ENCODE measurements at places on chromosomes 12 and 14. TPM values are rescaled to one million over a fixed set of nuclear protein-coding genes. Genes with fewer than 3 reads are reported as not detected.

DNA sequence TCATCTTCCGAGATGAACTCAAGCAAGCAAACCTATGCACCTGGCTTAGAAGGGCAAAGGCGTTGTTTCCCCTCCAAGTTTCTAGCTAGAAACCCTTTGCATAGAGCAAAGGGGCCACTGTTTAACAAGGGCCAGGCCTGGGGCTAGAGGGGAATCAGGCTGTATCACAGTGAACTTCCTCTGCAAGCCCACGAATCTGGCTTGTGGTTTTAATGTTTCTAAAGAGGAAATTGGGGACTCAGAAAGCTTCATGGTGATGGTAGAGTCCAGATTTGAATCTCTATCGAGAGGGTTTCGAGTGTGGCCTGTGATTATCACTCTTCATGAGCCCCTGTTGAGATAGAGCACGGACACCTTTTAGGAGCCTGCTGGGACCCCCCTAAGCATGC, 189.9 kb downstream of the VRK1 start:
- no peaks in the 10 kb centered on the region for H3K36me3 ChIP-seq
- no peak overlapping the region for H3K27ac ChIP-seq
- DNase-seq = no peak
- H3K4me3 ChIP-seq = no peak overlapping the region

GRCh38 chr14:94346841-94347240, 23.7 kb upstream of the SERPINA6 start:
- H3K4me1 ChIP-seq = no peaks in the 10 kb centered on the region
- no peak for DNase-seq
- no peaks in the 10 kb centered on the region for H3K36me3 ChIP-seq

- no peak for DNase-seq
- peaks cover 10% of the 10 kb centered on the region for H3K4me1 ChIP-seq
- H3K36me3 ChIP-seq = peaks cover 19% of the 10 kb centered on the region
- H3K27ac ChIP-seq = no peak overlapping the region
- peak overlapping the region; percentile 54 for H3K4me3 ChIP-seq
Observed at GRCh38 chr12:124395986-124396385, 101.1 kb downstream of the RFLNA start.

GRCh38 chr12:62732861-62733427, 202.0 kb downstream of the PPM1H start:
- DNase-seq = no peak
- H3K4me1 ChIP-seq = peaks cover 25% of the 10 kb centered on the region
- H3K36me3 ChIP-seq = peaks cover 41% of the 10 kb centered on the region
- H3K27ac ChIP-seq = no peak overlapping the region
- H3K27me3 ChIP-seq = peaks cover 3% of the 10 kb centered on the region

GRCh38 chr12:109549613-109550270, 23.6 kb downstream of the MMAB start:
- H3K27me3 ChIP-seq = peaks cover 3% of the 10 kb centered on the region
- H3K27ac ChIP-seq = no peak overlapping the region
- peaks cover 10% of the 10 kb centered on the region for H3K4me1 ChIP-seq

GRCh38 chr14:95452176-95452892, 64.1 kb downstream of the SYNE3 start:
- H3K4me3 ChIP-seq = no peak overlapping the region
- peak; percentile 48 for DNase-seq
- no peaks in the 10 kb centered on the region for H3K4me1 ChIP-seq
- H3K27me3 ChIP-seq = peaks cover 2% of the 10 kb centered on the region
- H3K36me3 ChIP-seq = no peaks in the 10 kb centered on the region
- H3K27ac ChIP-seq = no peak overlapping the region

DNA sequence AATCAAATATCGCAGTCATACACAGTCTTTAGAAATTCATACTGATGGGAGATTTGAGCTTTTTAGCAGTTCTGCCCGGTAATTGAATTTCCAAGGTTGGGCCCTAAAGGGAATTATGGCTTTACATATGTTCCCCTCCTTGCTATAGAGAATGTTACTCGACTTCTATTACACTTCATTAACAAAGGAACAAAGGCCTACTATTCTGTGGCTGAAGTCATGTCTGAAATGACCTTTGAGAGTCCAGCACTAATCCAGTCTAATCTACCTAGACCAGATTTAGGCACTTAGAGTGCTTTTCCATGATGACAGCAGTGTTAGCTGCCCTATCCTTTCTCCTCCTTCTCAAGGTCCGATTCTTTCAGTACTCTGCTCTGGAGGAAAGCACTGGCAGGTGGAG, 305.3 kb downstream of the MED13L start:
- H3K4me3 ChIP-seq = no peak overlapping the region
- no peaks in the 10 kb centered on the region for H3K27me3 ChIP-seq
- H3K27ac ChIP-seq = peak overlapping the region; percentile 38

DNA sequence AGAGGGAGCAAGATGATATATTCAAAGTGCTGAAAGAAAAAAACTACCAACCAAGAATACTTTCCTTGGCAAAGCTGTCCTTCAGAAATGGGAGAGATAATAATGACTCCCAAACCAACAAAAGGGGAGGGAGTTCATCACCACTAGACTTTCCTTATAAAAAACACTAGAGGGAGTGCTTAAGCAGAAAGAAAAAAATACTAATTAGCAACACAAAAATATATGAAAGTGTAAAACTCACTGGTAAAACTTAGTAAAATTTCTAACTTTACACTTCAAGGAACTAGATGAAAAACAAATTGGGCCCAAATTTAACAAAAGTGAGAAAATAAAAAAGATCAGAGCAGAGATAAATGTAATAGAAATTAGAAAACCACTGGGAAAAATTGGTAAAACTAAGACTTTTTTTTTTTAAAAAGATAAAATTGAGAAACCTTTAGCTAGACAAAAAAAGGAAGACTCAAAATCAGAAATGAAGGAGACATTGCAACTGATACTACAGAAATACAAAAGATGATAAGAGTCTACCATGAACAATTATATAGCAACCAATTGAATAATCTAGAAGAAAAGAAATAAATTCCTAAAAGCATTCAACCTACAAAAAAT, 60.4 kb upstream of the FAR2 start:
- no peaks in the 10 kb centered on the region for H3K27me3 ChIP-seq
- H3K27ac ChIP-seq = no peak overlapping the region
- peaks cover 4% of the 10 kb centered on the region for H3K36me3 ChIP-seq

- H3K27ac ChIP-seq = peak overlapping the region; percentile 33
- DNase-seq = no peak
- H3K4me1 ChIP-seq = peaks cover 19% of the 10 kb centered on the region
- no peaks in the 10 kb centered on the region for H3K36me3 ChIP-seq
- peak overlapping the region; percentile 97 for H3K4me3 ChIP-seq
Observed at GRCh38 chr12:24947541-24948419, 1.1 kb downstream of the BCAT1 start.

- no peaks in the 10 kb centered on the region for H3K36me3 ChIP-seq
- DNase-seq = no peak
- no peak overlapping the region for H3K27ac ChIP-seq
- H3K4me3 ChIP-seq = no peak overlapping the region
Observed at GRCh38 chr12:79956896-79957295, 22.0 kb upstream of the PPP1R12A start.

GRCh38 chr12:5073853-5074252, 30.2 kb downstream of the KCNA5 start:
- H3K27ac ChIP-seq = no peak overlapping the region
- H3K4me1 ChIP-seq = no peaks in the 10 kb centered on the region
- peaks cover 3% of the 10 kb centered on the region for H3K27me3 ChIP-seq
- no peaks in the 10 kb centered on the region for H3K36me3 ChIP-seq
- no peak for DNase-seq

DNA sequence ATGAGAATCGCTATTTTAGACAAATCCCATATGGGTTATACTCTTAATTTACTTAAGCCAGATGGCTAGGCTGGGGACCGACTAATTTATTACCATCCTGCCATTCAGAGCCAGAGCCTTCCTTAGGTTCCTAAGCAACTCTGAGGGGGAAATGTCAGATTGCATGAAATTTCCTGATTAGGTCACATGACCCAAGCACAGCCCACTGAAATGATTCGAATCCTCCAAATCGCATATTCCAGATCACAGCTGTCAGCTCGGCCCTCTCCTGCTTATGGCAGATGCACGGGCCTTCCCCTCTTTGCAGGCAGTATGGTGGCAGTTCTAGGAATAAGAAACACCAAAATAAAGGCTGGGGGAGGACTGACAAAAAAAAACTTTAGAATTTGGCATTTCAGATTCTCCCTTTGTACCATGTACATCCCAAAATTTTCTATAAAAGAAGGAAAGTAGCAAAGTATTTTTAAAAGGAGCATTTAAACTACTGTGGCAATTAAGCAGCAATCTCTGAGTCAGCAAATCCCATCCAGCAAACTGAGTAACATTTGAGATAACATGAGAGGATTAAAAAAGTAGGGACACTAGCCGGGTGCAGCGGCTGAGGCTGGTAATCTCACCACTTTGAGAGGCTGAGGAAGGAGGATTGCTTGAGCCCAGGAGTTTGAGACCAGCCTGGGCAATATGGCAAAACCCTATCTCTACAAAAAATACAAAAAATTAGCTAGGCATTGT, 30.5 kb upstream of the NUDT4 start:
- H3K4me3 ChIP-seq = no peak overlapping the region
- H3K27me3 ChIP-seq = no peaks in the 10 kb centered on the region
- H3K27ac ChIP-seq = no peak overlapping the region

GRCh38 chr12:117486840-117487659, 125.6 kb upstream of the NOS1 start:
- H3K27ac ChIP-seq = no peak overlapping the region
- DNase-seq = no peak
- no peak overlapping the region for H3K4me3 ChIP-seq
- no peaks in the 10 kb centered on the region for H3K36me3 ChIP-seq

DNA sequence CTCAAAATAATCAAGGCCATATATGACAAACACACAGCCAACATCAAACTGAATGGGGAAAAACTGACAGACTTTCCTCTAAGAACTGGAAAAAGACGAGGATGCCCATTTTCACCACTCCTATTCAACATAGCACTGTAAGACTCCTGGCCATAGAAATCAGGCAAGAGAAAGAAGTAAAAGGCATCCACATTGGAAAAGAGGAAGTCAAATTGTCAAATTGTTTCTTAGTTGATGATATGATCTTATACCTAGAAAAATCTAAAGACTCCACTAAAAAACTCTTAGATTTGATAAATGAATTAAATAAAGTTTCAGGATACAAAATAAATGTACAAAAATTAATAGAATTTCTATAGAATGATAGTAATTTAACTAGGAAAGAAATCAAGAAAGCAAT, 11.2 kb downstream of the OR8S1 start:
- H3K4me1 ChIP-seq = no peaks in the 10 kb centered on the region
- H3K27ac ChIP-seq = no peak overlapping the region
- peaks cover 6% of the 10 kb centered on the region for H3K27me3 ChIP-seq
- H3K4me3 ChIP-seq = no peak overlapping the region

DNA sequence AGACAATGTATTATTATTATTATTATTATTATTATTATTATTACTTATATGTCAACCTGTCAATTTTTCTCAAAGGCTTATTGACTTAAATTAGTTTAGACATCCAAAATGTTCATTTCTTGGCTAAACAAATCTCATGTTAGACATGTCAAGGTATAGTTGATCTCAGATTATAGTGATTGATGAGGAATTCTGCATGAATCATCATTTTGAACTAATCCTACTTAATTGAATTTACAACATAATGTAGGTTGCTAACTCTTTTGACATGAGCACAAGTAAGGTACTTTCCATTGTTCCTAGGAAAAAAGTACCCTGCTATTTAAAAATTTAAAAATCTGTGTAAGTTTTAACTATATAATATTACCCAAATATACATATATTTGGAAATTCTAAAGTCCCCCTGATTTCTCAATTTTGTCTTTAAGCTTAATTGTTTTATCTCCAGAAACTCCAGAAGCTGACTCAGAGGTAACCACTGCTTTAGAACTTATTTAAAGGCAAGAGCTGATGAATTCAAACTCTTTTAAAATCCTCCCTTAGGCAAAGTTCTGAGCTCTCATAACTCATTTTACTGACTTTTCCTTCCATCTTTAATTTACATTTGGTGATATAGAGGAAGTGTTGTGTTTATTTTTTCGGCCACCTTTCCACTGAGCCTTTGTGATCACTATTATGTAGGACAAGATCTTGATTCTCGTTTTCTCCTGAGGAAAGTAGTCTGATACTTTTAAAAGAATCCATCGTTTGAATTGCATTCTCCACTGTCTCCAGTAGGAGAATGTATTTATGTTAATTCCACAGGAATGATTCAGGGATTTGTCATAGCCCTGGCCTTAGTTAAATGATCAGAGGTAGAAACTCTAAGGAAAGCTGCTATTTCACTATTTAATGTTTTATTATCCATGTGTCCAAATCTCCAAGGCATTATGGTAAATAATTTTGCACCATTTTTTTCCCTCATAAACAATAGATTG, 1304.5 kb downstream of the AACS start:
- peaks cover 4% of the 10 kb centered on the region for H3K27me3 ChIP-seq
- DNase-seq = no peak
- H3K4me1 ChIP-seq = no peaks in the 10 kb centered on the region
- H3K4me3 ChIP-seq = no peak overlapping the region

DNA sequence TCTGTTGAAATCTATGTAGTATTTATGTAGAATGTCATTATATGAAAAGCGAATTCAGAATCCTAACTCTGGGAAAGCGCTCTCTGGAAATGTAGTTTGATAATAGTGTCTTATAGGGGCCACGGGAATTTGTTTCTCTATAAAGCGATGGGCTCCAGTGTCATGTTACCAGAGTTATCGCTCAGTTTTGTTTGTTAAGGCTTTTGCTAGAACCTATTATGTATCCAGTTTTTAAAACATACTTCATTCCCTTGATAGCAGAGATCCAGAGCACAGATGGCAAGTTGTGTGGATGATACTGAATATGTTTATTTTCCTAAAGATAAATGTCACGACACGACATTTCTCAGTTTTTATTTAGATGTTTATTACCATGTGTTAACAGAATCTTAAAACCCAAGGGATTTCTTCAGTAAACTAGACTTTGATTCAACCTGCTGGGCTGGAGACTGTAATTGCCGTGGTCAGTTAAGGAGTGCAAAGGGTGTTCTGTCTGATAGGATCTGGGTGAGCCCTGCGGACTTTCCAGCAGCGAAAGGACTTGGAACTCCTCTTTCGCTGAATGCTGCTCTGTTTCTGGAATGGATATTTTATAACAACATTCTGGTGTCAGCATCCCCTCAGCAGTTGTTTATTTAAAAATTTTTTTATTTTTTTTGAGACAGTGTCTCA, 1.7 kb upstream of the DNAH10 start:
- H3K4me3 ChIP-seq = no peak overlapping the region
- H3K36me3 ChIP-seq = peaks cover 8% of the 10 kb centered on the region
- no peak for DNase-seq

GRCh38 chr12:541676-542324, 82.1 kb downstream of the B4GALNT3 start:
- no peak for DNase-seq
- H3K27me3 ChIP-seq = peaks cover 11% of the 10 kb centered on the region
- H3K27ac ChIP-seq = no peak overlapping the region
- H3K36me3 ChIP-seq = peaks cover 3% of the 10 kb centered on the region
- H3K4me3 ChIP-seq = no peak overlapping the region

- no peak for DNase-seq
- H3K4me3 ChIP-seq = no peak overlapping the region
- H3K27ac ChIP-seq = no peak overlapping the region
- H3K27me3 ChIP-seq = peaks cover 4% of the 10 kb centered on the region
- no peaks in the 10 kb centered on the region for H3K4me1 ChIP-seq
- H3K36me3 ChIP-seq = no peaks in the 10 kb centered on the region
Observed at GRCh38 chr14:96748362-96748761, 48.8 kb upstream of the VRK1 start.

The MDGA2 gene
- 8.1 TPM for total RNA-seq

The GRIP1 gene
- 36.2 TPM for total RNA-seq

The FOXG1 gene
- total RNA-seq = 1.8 TPM

The TMEM121 gene
- total RNA-seq = 1.6 TPM

The KRT7 gene
- total RNA-seq = not detected

The BHLHE41 gene
- 4.0 TPM for total RNA-seq

The CCDC197 gene
- total RNA-seq = not detected

The SMIM41 gene
- total RNA-seq = not detected

The EPYC gene
- not detected for total RNA-seq
